ENCODE measurements at places on chromosomes 2 and 18. TPM values are rescaled to one million over a fixed set of nuclear protein-coding genes. Genes with fewer than 3 reads are reported as not detected.

SIX3 gene
- not detected for total RNA-seq

LOXL3 gene
- total RNA-seq, result 1.3 TPM

FBXO41 gene
- total RNA-seq, result 8.2 TPM

STAM2 gene
- total RNA-seq, result 33.6 TPM

CAPN13 gene
- total RNA-seq, result 0.26 TPM

CRYGD gene
- not detected for total RNA-seq

DNA sequence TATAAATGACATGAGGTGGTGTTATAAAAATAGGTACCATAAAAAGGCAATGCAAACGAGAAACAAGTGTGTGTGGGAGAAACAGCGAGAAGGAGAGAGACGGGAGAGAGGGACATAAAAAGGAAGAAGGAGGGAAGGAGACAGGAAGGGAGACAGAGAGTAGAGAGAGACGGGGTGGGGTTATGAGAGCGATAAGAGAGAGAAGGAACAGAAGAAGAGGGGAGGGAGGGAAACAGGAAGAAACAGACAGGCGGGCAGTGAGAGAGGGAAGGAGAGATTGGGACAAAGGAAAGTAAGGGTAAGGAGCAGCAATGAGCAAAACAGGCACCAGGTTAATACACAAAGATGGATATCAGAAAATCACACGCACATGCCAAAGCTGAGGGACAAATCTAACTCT, 83.7 kb downstream of the TGFA start:
- DNase-seq, result no peak
- H3K4me1 ChIP-seq, result no peaks in the 10 kb centered on the region
- no peaks in the 10 kb centered on the region for H3K36me3 ChIP-seq
- no peak overlapping the region for H3K4me3 ChIP-seq
- H3K27me3 ChIP-seq, result no peaks in the 10 kb centered on the region

DNA sequence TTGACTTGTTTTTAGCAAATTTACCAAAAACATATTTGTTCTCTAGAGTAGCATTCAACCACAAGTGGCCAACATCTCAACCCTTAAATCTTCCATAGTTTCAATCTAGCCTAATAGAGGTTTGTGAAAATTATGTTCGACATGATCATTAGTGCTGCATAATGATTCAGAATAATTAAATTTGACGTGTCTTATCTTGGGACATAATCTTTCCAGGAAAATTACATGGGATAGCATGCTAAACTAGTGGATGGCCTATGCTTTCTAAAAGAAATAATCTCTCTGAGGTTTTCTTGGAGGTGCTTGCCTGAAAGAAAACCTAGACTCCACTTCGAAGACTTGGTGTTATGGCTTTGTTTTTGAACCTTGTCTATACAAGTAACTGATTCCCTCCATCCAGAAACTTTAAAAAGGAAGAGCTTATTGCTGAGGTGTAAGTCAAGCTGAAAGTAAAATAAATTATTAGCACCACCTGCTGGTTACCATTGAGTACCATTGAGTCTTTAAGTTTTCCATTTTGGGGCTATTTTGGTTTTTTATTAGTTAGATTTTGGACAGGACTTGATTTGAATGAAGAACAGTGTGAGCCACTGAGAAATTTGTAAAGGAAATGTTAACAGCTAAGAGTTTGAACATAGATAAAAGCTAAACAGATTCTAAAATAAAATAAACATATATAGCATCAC, 32.7 kb downstream of the COX7A2L start:
- H3K27ac ChIP-seq, result no peak overlapping the region
- H3K4me1 ChIP-seq, result peaks cover 7% of the 10 kb centered on the region
- no peak overlapping the region for H3K4me3 ChIP-seq
- no peak for DNase-seq

DNA sequence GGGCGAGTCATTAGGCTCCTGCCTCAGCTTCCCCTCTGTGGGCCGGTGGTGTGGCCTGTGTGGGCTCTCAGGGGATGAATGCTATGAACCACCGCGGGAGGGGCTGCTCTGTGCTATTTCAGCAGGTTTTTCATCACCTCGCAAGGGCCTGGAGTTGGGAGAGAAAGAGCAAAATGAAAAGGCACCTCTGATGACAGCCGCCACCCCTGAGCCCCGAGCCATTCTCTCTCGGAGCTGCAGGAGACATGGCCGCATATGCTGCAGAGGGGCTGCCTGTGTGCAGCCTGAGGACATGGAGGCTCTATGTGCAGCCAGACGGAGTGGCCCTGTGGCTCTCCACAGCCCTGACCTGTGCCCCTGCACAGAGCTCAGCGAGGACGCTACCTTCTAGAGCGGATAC, 96.2 kb upstream of the CTDP1 start:
- H3K27ac ChIP-seq, result no peak overlapping the region
- DNase-seq, result peak; percentile 72
- H3K4me3 ChIP-seq, result no peak overlapping the region
- H3K4me1 ChIP-seq, result peaks cover 19% of the 10 kb centered on the region
- no peaks in the 10 kb centered on the region for H3K27me3 ChIP-seq

DNA sequence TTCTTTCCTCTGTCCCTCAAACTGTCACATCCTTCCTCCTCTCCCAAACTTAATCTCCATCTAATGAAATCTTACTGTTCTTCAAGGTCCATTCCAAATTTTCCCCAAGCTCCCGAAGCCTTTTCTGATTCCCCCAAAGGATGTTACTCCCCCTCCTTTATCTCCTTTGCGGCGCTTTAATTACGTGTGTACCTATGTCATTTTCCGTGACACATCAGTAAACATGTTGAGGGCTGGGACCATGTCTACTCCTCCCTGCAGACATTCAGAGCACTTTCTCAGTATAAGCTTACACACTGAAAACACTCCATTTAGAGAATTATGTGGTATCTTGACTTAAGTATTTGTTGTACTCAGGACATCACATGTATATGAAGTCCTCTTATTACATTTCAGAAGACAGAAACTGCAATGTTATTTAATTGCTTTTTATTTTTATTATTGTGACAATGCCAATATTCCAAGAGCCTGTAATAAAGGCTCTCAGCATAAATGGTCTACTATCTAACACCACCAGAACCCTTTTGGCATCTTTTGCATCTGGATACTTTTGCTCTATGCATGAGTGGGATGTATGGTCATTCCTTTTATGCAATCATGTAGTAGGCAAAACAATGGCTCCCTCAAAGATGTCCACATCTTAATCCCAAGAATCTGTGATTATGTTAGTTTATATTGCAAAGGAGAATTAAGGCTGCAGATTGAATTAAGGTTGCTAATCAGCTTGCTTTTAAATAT, 1.8 kb downstream of the NMI start:
- H3K4me3 ChIP-seq, result no peak overlapping the region
- H3K36me3 ChIP-seq, result no peaks in the 10 kb centered on the region
- no peak overlapping the region for H3K27ac ChIP-seq
- no peak for DNase-seq

- no peaks in the 10 kb centered on the region for H3K27me3 ChIP-seq
- DNase-seq, result no peak
- H3K4me1 ChIP-seq, result peaks cover 19% of the 10 kb centered on the region
- H3K36me3 ChIP-seq, result peaks cover 17% of the 10 kb centered on the region
- no peak overlapping the region for H3K4me3 ChIP-seq
- no peak overlapping the region for H3K27ac ChIP-seq
These were observed 21.2 kb downstream of the TRIB2 start for GRCh38 chr2:12737738-12738485.

DNA sequence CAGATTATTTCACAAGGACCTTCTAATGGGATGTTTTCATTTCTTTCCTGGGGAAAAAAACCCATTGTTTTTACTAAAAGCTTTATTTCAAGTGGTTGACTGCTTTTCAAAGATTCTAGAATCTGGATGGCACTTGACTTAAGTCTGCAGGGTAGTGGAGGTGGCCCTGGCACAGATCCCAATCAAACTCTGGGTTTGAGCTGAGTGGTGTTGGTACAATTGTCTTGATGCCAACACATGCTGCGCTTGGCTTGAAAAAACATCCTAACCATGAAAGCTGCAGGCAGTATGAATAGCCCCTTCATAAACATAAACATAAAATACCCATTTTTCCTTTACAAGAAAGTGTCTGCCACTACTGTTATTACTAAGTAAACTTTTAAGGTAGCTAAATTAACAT, 3.6 kb downstream of the PAPOLG start:
- H3K4me1 ChIP-seq, result peaks cover 18% of the 10 kb centered on the region
- no peak for DNase-seq
- no peak overlapping the region for H3K27ac ChIP-seq
- H3K4me3 ChIP-seq, result no peak overlapping the region

DNA sequence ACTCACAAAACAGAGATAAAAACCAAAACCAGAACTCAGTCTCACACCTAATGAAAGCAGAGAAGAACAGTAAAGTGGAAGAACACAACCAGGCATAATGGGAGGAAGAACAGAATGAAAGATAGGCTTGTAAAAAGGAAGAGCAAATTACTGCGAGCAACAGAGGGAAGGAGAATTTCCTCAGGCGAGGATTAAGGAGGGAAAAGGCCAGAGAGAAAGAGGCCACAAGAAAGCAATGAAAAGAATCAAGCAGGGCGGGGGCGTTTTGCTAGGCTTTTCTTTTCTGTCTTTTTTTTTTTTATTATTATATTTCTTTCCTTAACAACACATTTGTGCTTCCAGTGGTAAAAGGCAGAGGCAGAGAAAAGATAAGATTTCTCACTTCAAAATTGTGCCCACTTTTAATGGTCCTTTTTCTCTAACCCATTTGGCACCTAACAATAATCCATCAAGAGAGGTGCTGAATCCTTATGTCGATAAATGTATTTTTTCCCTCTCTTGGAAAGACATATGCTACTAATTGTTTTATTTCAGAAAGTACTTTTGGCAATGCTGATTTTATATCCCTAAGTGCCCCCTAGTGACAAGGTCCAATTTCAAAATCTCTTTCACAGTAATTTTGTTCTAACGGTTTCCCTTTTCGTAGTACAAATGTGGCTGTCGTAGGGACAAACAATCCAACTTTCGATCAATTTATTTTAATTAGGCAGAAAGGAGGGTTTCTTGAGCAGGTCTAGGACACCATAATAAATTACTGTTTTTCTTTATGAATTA, 138.7 kb upstream of the AQP4 start:
- H3K4me3 ChIP-seq, result no peak overlapping the region
- H3K4me1 ChIP-seq, result no peaks in the 10 kb centered on the region
- no peaks in the 10 kb centered on the region for H3K36me3 ChIP-seq
- H3K27ac ChIP-seq, result no peak overlapping the region
- DNase-seq, result no peak

- no peaks in the 10 kb centered on the region for H3K27me3 ChIP-seq
- H3K36me3 ChIP-seq, result no peaks in the 10 kb centered on the region
- no peak overlapping the region for H3K4me3 ChIP-seq
These were observed 437.4 kb downstream of the EPHA4 start for GRCh38 chr2:221134718-221135117.

- H3K36me3 ChIP-seq, result no peaks in the 10 kb centered on the region
- H3K4me3 ChIP-seq, result no peak overlapping the region
- peaks cover 20% of the 10 kb centered on the region for H3K4me1 ChIP-seq
- H3K27me3 ChIP-seq, result no peaks in the 10 kb centered on the region
These were observed 99.3 kb downstream of the SPATS2L start for GRCh38 chr2:200405599-200406298.

GRCh38 chr18:26133652-26134051, at the start of gene PSMA8:
TSS of gene PSMA8 (plus strand) at chr18:26133869. CDS start at chr18:26133966, 97 bp downstream.
- H3K4me3 ChIP-seq, result no peak within 1 kb of the TSS
- H3K4me1 ChIP-seq, result no peaks in the 10 kb centered on the region
- H3K27ac ChIP-seq, result no peak within 1 kb of the TSS

- no peak overlapping the region for H3K27ac ChIP-seq
- no peak overlapping the region for H3K4me3 ChIP-seq
- H3K4me1 ChIP-seq, result no peaks in the 10 kb centered on the region
- H3K36me3 ChIP-seq, result no peaks in the 10 kb centered on the region
- DNase-seq, result no peak
These were observed 434.9 kb downstream of the DSEL start for GRCh38 chr18:67081482-67082211.

GRCh38 chr18:47628240-47628781, 302.1 kb downstream of the SMAD2 start:
- H3K4me3 ChIP-seq, result no peak overlapping the region
- DNase-seq, result no peak
- H3K27ac ChIP-seq, result no peak overlapping the region
- no peaks in the 10 kb centered on the region for H3K36me3 ChIP-seq

DNA sequence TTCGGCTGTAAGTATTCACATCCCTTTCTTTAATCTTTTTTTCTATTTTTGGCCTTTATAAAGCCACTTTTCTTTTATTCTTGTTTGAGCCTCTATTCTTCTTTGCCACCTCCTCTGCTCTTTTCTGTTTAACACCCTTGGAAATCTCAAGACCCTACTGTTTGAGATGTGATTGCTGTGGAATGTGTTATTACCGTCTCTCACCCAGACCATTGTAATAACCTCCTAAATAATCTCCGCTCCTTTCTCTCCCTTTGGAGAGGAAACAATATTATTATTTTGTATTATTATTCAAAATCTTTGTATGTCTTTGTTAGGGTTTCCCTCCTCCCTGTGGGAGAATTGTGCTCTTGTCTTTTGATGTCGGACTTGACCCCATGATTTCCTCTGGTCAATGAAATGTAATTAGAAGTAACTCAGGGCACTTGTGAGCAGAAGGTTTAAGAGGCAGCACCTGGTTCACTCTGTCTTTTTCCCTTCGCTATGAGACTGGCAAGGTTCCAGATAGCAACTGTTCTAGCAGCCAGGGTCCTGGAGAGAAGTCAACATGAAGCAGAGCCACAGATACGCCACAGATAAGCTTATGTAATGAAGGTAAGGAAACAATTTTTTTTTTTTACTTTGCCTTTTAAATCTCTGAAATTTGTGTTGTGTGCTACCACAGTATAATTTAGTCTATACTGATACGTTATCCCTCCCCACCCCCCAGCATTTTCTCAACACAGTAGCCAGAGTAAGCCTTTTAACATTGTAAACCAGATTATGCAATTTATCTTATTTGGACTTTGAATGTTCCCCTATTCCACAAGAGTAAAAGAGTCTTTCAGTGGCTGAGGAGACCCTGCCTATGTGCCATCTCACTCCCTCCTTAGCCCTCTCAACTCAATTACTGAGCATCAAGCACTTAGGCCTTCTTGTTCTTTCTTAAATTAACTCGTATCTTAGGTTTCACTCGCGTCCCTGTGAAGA, 601.2 kb upstream of the ZNF804A start:
- H3K4me3 ChIP-seq, result no peak overlapping the region
- H3K27ac ChIP-seq, result no peak overlapping the region
- no peaks in the 10 kb centered on the region for H3K27me3 ChIP-seq

GRCh38 chr2:51778806-51779205, 746.9 kb upstream of the NRXN1 start:
- no peak overlapping the region for H3K27ac ChIP-seq
- no peak for DNase-seq
- H3K36me3 ChIP-seq, result no peaks in the 10 kb centered on the region
- H3K4me3 ChIP-seq, result no peak overlapping the region
- H3K27me3 ChIP-seq, result no peaks in the 10 kb centered on the region

DNA sequence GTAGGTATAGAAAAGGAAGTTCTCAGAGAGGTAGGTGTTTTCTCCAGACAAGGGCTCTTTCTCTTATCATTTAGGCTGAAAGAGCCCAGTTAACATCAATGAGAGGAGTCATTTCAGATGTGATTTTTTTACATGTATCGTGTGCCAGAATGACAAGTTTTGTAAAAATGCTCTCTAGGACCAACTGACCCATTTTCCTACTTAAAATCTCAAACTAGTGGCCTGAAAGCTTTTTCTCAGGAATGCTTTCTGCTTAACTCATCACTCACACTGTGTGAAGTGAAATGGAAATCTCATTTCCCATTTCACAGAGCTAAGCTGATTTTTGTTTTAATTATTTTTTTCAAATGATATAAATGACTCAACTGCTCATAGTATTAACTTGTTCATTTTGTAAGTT, 128.7 kb upstream of the CYP26B1 start:
- H3K4me3 ChIP-seq, result no peak overlapping the region
- no peak overlapping the region for H3K27ac ChIP-seq
- H3K4me1 ChIP-seq, result peaks cover 11% of the 10 kb centered on the region
